ENCODE measurements at places on chromosomes 3 and 15.

- no peak for DNase-seq
Measured at GRCh38 chr3:161598639-161599038, 102.0 kb downstream of the OTOL1 start.

GRCh38 chr3:45187694-45188141, 38.4 kb downstream of the TMEM158 start:
- no peak for DNase-seq

GRCh38 chr15:31352911-31353811, 26.5 kb downstream of the KLF13 start:
- DNase-seq, result peak; percentile 70

GRCh38 chr15:66722757-66723540, 20.9 kb downstream of the SMAD6 start:
- DNase-seq, result no peak

GRCh38 chr15:74364936-74365597, 2.4 kb downstream of the CYP11A1 start:
- no peak for DNase-seq

DNA sequence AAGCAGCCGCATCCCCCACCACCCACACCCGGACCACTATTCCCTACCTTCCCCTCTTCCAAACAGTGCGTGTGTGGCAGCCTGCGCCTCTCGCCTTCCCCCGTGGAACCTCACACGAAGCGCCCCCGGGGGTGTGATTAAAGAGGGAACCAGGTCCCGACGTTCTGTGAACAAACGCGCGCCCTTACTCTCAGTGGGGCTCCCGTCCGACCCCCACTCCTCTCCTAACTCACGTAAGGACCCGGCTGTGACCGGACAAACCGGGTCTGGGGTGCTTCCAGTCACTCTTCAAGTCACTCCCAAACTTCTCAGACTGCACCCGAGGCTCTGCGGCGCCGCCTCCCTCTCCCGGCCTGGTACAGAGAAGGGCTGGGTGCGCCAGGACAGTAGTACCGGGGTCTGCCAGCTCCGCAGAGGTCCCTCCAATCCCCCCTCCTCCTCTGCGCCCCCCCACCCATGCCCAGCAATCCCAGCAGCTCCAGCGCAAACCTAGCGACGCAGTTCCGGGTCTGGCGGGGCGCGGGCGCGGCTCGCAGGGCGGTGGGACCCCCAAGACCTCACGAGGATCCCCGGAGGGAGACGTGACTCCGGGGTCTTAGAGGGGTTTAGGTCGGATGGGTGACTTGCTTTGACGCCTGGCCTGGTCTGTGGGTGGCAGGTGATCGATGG, 574 bp downstream of the DUOXA1 start:
- DNase-seq, result no peak

DNA sequence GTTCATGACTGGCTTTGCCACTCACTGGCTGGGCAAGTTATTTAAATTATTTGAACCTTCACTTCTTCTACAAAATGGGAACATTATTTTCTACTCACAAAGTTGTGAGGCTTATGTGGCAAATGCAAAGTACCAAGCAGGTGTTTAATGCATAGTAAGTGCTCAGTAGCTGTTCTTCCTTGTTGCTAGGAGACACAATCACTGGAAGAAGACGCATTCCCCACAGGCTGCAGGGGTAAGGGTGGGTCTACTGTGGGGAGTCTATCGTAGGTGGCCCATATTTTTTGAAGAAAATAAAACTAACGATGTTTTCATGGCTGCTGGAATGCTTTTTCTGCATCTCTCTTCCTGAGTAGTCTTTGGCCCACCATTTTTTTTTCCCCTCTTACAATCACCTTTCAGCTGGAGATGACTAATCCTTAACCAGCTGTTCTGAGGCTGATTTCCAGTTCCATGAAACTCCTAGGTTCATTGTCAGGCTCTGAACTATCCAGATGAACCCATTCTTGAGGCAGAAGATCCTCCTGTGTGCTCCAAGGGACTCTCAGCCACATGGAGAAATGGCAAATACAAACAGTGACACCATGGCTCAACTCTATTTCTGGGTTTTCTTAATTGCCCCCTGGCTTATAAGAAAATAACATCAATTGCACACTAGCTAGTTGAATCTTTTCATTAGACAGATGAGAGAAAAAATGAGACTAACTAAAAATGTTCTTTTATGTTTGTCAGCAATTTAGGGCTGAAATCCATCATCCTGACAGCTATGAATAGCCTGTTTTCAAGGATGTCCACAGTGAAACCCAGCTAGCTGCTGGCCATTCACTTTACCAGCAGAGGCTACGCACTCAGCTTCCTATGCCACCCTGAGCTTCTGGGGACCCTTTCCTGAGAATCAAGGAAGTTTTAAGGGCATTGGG, 108.3 kb upstream of the ETV5 start:
- no peak for DNase-seq

- peak; percentile 57 for DNase-seq
Measured at GRCh38 chr3:134291319-134292254, 40.9 kb upstream of the RYK start.

DNA sequence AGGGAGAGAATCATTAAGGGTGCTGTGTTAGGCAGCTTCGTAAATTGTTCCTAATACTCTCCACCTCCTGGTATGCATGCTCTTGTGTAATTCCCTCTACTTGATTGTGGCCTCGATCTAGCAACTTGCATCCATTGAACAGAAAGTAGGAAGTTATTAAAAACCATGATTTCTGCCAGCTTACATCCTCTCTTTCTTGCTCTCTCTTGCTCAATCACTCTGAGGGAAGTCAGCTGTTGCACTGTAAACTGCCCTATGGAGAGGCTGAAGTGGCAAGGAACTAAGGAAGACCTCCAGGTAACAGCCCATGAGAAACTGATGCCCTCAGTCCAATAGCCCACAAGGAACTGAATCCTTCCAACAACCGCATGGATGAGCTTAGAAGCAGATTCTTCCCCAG, 92.6 kb downstream of the ERC2 start:
- no peak for DNase-seq

DNA sequence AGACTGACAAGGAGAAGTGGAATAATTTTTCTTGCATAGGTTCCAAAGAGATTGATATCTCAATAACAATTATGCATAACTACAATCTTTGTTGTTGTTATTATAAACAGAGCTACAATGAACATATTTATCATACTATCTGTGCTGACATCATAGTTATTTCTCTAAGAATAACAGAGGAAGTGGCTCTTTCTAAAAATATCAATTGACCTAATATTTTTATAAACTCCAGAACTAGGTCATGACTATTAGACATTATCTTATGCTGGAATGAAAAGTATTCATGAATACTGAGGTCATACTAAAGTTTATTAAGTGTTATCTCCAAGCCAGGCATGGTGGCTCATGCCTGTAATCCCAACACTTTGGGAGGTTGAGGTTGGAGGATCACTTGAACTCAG, 114.1 kb downstream of the DCLK3 start:
- DNase-seq, result no peak

DNA sequence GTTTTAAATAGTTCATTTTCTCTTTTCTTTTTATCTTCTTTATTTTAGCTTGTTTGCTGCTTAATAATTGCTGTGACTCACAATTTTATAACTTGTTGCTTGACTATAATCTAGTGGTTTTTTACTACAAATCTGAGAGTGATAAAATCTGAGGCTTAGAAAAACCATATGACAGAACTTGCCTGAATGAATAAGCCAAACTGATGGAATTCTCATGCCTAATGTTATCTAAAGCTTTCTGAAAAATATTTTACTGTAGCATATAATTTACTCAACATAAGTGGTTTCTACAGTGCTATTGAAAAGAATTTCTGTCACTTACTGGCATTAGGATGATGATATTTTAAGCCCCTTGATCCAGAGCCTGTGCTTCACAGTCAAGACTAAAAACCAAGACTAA, 175.1 kb downstream of the VGLL3 start:
- no peak for DNase-seq

GRCh38 chr3:86793786-86794185, 197.2 kb downstream of the VGLL3 start:
- peak; percentile 17 for DNase-seq

DNA sequence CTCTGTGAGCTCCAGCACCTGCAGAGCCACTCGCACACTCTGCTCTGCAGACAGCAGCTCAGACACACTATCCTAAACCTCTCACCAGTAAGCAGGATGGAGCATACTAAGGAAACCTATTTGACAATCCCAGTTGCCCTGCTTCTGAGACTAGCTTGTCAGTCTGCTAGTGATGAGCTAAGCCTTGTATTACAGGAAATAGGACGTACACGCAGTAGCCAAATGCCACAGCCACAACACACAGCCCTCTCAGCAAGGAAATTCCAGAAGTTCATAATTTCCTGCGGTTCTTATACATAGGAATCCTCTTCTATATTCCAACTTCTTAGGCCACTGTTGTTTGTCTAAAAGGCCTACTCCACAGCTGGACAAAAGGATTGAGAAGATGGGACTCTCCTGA, 74.5 kb downstream of the MYLK start:
- DNase-seq, result no peak

- no peak for DNase-seq
Measured at GRCh38 chr15:35784745-35785144, 238.8 kb upstream of the DPH6 start.

GRCh38 chr15:87939848-87940457, 316.6 kb downstream of the NTRK3 start:
- DNase-seq, result no peak

DNA sequence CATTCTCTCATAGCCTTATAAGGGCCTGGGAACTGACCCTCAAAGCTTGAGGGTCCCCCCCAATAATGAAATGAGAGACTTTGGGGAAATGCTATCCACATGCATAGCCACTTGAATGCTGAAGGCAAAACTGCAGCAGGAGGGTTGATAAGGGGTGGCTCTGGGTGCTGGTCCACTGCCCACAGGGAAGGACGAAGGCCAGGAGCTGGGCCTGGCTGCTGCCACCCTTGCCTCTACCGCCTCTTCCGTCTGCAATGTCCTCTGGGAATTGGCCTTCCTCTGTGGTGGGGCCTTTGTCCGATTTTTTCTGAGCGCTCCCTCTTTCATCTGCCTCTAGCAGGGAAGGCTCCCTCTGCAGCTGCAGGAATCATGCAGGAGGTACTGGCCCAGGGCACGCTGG, 41.0 kb downstream of the OCA2 start:
- no peak for DNase-seq

GRCh38 chr3:193805448-193805847, 212.4 kb downstream of the OPA1 start:
- peak; percentile 68 for DNase-seq

DNA sequence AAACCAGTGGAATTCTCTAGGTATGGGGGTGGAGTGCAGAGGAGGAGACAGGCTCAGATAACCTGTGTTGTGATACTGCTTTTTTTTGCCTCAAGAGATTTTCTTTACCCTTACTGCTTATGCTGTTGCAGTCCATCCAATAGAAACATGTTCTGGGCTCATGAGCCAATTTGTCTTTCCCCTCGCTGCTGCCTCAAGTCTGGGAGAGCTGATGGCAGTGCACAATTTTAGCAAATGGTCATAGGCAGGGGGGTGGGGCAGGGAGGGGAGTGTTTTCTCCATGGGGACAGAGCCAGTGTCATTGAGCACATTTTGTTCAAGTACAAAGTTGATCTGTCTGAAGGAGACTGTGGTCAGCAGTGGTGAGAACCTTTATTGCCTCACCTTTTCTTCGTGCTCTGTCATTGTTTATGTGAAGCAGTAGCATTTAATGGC, 134.9 kb downstream of the MBNL1 start:
- no peak for DNase-seq

GRCh38 chr3:71636482-71636881, 53.0 kb upstream of the FOXP1 start:
- no peak for DNase-seq

GRCh38 chr15:56473017-56473416, 8.1 kb upstream of the MNS1 start:
- no peak for DNase-seq

GRCh38 chr3:160183345-160184076, 41.7 kb upstream of the C3orf80 start:
- DNase-seq, result no peak

GRCh38 chr3:120678331-120678947, 3.6 kb downstream of the HGD start:
- peak; percentile 8 for DNase-seq

DNA sequence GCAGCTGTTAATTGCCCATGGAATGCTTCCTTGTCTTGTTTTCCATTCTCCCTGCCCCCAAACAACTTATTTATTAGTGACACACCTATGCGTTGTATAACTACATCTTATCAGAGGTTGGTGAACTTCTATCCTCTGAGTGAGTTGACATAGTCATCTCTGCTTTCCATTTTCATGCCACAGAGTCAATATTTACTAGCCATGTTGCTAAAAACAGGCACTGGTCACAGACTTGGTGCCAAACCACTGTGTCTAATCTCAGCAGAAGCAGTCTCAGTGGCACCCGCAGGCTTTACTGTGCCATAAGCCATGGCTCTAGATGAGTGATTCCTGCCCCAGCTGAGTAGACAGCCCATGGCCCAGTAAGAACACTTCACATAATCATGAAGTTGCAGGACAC, 26.5 kb downstream of the DAPK2 start:
- DNase-seq, result no peak

DNA sequence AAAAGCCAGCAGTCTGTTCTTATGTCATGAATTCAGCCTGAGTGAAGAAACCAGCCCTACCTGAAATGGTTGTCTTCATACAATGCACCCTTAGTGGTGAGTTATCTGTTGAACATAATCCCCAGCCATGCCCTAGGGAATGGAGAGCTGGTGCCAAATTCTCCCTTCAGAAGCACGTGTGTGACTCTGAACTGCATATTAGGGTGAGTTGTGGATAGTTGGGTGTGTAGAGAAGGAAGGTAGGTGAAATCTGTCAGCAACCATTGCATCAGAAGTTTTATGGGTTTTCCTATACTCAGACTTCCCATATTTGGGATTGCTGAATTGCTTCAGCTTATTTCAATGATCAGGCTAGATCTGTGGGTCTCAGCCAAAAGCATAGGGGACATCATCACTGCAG, 46.5 kb upstream of the TP63 start:
- DNase-seq, result no peak

DNA sequence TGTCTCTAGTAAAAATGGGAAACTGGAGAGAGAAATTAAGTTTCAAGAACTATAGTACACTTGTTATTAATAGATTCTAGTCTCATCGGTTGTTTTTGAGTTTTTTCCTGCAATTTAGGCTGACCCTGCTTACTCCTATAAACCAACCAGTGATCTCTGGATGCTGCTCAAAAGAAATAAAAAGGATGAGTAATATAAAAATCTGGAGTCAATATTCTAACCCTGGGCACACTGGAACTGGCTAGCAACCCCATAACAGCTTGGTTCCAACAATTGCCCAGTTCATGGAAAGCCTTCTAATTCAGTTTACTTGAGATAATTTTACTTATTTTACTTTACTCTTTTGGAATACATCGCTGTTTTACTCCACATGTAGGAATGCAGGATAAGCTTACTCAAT, 211.6 kb downstream of the GBE1 start:
- no peak for DNase-seq

- no peak for DNase-seq
Measured at GRCh38 chr3:186985661-186986364, 55.5 kb downstream of the ST6GAL1 start.

GRCh38 chr3:190504354-190505125, 9.3 kb upstream of the IL1RAP start:
- DNase-seq, result no peak

DNA sequence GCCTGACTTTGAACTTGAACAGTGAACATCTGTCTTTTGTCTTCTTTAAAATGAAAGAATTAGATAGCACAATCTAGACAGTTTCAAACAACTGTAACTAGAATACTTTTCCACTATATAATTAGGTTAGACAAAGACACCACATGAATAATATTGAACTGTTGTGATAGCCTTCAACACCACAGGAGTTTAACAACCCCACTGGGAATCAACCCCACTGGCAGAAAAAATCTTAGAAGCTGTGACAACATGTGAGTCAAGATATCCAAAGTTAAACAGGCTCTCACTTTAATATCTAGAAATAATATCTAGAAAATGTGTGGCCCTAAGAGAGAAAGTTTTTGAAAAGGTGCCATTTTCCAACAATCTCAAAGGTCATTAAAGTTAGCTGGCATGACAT, 64.4 kb upstream of the PRICKLE2 start:
- DNase-seq, result no peak
